ENCODE measurements at places on chromosomes 13 and 19.

DNA sequence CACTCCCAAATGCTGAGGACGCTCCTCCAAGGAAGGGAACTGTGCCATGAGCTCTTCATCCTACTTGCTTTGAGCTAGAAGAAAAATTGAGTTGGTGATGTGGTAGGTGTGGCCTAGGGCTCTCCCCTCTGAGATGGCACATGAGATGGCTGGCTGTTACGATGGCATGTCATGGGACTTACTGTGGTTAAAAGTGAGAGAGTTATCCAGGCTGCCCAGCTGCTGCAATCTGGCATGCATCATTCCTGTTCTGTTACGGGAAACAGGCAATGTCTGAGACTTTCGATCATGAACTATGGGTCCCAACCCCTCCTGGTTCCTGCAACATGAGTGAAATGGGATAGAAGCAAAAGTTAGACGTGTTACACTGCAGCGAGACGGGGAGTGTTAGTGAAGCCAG, 93.3 kb upstream of the SLC15A1 start:
- DNase-seq = no peak

DNA sequence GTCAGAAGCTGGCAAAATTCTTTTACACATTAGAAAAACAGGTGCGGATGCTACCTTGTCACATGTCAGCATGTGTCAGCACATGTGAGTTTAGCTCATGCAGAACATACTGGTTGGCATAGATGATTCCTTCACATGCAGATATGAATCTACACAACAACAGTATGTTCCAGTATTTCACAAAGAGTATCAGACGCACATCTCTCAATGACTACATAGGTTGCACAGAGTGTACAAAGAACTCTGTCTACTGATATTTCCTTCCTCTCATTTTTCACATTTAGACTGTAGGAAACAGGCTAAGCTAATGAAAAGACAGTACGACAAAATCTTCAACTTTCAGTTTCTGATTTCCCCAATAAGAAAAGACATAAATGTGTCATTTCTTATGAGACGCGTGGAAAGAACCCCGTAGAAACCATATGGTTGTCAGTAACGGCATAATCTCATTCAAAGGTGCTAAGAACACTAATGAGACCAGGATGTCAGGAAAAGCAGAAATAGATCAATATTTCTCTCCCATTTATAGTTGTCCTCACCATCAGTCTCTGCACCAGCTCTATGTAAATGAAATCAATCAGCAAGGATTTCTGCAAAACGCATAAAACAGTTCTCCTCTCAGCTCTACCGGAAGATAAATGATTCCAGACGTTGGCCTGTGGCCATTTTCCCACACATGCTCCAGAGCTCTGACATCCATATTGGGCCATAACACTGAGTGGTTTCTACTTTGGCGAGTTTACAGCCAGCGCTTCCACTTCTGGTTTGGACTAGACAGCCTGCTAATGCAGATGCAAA, 81.2 kb downstream of the STARD13 start:
- DNase-seq = no peak

- DNase-seq = no peak
Observed at GRCh38 chr19:32373585-32374295, 28.3 kb downstream of the ZNF507 start.

GRCh38 chr13:95226050-95226449, 75.2 kb downstream of the ABCC4 start:
- no peak for DNase-seq

DNA sequence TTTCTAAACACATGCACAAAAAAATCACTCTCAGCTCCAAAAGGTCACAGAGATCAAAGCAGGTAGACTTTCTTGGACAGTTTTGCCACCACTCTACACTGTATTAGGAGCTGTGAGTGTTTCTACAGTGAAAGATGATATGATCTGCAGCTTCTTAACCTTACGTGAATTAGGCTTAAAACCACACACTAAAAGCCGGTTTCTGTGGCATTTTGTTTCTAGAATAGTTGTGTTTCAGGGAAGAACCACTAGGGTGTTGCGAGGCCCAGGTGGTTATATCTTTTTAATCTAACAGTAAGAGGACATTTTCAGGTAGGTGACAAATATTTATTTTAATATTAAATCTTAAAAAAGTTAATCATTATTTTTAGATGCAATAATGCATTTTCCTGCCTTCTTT, 216.4 kb downstream of the KLF5 start:
- DNase-seq = no peak

GRCh38 chr19:13430790-13431582, 75.3 kb downstream of the CACNA1A start:
- no peak for DNase-seq

DNA sequence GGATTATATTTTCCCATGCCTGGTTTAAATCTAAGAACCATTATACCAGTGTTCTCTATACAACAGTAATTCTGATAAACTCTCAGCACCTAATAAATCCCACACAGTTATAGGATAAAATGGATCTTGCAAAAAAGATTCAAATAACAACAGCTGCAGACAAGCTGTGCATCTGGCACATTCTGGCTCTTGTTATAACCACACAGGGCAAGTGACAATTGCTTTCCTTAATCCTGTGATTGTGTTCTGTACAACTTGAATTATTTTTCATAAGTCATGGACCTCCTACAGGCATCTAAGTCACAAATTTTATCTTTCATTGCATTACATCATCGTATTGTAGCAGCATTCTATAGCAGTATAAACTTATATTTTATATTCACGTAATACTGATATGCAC, 948.3 kb downstream of the SLITRK1 start:
- DNase-seq = no peak

- DNase-seq = no peak
Observed at GRCh38 chr13:37651891-37652290, 53.3 kb upstream of the POSTN start.

DNA sequence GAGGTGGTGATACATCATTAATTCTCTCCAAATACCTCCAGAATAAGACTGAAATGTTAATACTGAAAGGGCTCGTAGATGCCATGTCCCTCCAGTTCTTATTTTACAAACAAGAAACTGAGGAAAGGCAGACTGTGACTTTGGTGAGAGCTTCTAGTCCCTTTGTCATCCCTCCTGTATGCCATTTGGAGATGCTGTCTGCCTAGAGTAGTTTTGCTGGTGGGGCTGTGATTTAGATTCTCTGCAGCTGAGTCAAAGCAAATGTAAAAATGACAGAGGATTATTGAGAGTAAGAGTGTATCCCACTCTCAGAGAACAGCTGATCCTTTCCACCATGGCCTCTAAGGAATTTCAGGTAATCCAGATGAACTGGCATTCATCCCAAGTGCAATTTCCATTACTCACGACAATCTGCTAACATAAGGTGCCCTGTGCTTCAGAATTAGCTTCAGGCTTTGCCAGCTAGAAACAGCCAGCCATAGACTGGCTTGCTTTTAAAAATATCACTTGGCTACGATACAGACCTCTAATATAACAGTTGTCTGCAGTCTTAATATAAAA, 16.8 kb downstream of the PABPC3 start:
- DNase-seq = no peak

DNA sequence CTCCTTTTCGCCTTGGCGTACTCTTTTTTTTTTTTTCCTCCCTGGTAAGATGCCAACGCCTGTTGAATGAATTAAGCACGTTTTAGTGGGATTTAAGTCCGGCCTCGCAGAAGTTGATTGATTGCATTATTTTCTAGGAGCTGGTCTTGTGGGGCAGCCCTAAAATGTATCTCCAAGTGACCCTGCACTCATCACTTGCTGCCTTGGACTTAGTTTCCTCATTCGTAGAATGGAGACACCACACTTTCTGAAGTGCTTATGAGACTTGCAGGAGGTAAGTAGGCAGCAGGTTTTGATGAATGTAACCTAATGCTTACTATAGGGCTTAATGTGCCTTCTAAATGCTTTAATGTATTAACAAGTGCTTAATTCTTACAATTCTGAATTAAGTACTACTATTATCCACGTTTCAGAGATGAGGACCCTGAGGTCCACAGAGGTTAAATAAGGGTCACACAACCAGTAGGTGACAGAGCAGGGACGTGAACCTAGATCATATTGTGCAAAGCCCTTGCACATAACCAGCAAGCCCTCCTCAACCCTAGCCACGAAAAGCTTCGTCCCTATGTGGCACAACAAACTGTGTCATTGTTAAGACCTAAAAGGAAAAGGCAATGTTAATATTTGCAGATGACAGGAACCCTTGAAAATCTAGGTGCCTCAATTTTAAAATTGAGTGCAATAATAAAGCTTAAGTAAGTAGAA, 514 bp upstream of the ARGLU1 start:
- no peak for DNase-seq

DNA sequence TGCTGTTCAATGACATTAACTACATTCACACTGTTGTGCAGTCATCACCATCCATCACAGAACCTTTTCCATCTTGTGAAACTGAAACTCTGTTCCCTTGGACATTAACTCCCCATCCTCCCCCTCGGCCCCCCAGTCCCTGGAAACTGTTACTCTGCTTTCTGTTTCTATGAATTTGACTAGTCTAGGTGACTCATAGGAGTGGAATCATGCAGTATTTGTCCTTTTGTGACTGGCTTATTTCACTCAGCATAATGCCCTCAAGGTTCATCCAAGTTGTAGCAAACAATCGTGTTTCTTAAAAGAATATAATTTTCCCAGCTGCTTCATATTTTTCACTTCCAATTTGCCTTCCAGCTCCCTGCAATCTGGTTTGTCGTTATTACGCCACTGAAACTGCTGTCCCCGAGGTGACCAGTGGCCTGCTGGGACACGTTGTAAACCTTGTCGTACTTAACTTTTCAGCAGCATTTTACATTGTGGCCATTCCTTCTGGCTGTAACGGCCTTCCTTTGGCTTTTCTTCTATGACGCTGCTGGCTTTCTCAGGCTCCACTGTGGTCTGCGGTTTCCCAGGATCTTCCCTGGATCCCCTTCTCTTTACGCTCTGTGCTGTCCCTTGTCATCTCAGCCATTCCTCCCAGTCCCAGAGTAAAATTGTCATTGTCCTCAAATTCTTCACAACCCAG, 74.0 kb downstream of the DHRS12 start:
- no peak for DNase-seq

- no peak for DNase-seq
Observed at GRCh38 chr13:80906860-80907259, 565.9 kb upstream of the SPRY2 start.

- no peak for DNase-seq
Observed at GRCh38 chr13:68234274-68234673, 1004.1 kb upstream of the PCDH9 start.

GRCh38 chr13:83905641-83906040, 23.4 kb upstream of the SLITRK1 start:
- no peak for DNase-seq

GRCh38 chr19:19040417-19040816, 7.0 kb downstream of the ARMC6 start:
- DNase-seq = no peak

DNA sequence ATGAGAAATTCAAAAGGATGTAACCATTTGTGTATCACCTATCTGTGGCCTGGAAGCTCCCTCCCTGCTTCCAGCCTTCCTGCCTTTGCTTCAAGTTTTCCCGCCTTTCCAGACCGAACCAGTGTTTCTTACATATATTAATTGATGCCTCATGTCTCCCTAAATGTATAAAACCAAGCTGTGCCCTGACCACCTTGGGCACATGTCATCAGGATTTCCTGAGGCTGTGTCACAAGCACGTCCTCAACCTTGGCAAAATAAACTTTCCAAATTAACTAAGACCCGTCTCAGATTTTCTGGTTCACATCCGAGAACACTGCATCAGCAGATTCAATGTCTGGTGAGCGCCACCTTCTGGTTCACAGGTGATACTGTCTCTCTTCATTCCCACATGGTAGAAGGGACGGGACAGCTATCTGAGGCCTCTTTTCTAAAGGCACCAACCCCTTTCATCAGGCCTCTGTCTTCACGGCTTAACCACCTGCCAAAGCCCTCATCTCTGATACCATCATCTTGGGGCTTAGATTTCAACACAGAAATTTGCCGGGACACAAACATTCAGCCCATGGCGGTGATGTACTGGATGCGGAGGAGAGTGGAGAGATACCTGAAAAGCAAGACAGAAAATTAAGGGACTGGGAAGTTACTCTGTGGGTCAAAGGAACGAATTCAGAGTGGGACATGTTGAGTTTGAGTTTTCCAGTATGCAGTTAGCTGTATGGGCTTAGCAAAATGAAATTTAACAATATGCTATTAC, 58.7 kb upstream of the PABPC3 start:
- no peak for DNase-seq

GRCh38 chr19:46308510-46308909, 11.7 kb downstream of the HIF3A start:
- DNase-seq = no peak

- no peak for DNase-seq
Observed at GRCh38 chr19:52138983-52139251, 821 bp downstream of the ZNF616 start.

- DNase-seq = no peak
Observed at GRCh38 chr13:42101821-42102585, 53.6 kb downstream of the DGKH start.

DNA sequence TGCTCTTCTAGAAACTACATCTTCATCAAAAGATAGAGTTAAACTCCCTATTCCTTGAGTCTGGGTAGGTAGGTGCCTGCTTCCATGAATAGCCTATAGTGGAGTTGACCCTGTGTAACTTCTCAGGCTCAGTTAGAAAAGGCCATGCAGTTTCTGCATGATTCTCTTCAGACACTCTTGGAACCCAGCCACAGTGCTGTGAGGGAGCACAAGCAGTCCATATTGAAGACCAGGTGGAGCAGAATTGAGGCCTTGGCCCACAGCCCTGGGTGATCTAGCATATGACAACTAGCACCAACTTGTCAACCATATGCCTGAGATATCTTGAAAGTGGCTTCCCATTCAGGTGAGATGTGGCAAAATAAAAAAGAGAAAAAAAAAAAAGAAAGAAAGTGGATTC, 10.3 kb upstream of the PAN3 start:
- DNase-seq = peak; percentile 95

DNA sequence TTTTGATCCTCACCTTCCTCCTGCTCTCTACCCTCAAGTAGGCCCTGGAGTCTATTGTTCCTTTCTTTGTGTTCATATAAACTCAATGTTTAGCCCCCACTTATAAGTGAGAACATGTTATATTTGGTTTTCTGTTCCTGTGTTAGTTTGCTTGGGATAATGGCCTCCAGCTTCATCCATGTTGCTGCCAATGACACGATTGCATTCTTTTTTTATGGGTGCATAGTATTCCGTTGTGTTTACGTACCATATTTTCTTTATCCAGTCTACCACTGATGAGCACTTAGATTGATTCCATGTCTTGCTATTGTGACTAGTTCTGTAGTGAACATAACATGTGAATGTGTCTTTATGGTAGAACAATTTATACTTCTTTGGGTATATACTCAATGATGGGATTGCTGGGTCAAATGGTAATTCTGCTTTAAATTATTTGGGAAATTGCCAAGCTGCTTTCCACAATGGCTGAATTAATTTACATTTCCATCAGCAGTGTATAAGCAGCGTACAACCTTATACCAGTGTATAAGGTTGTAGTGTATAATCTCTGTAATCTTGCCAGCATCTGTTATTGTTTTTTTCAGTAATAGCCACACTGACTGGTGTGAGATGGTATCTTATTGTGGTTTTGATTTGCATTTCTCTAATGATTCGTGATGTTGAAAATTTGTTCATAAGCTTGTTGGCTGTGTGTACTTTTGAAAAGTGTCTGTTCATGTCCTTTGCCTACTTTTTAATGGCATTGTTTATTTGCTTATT, 288.9 kb downstream of the KCNRG start:
- no peak for DNase-seq

- DNase-seq = peak; percentile 62
Observed at GRCh38 chr13:33782631-33783030, 35.3 kb upstream of the RFC3 start.

- no peak for DNase-seq
Observed at GRCh38 chr13:49908637-49909036, 27.5 kb downstream of the SPRYD7 start.
